ENCODE measurements at places on chromosomes 7 and 10.

DNA sequence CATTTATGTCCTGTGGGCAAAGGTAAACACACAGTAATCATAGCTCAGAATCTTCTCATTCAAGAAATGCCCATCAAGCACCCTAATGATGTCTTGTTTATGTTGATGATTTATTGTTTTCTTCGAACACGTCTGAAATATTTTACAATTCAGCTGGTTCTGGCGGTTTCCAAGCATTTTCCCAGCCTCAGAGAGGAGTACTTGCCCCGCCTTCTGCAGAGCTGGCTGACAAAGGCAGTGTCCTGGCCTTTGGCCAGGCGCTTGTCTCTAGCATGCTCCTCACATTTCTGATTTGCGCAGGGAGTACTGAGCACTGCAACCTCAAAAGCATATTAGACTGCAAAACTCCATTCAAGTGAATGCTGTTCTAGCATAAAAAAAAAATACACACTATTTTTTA is 314.2 kb upstream of the GNAI1 start:
- DNase-seq, result no peak

DNA sequence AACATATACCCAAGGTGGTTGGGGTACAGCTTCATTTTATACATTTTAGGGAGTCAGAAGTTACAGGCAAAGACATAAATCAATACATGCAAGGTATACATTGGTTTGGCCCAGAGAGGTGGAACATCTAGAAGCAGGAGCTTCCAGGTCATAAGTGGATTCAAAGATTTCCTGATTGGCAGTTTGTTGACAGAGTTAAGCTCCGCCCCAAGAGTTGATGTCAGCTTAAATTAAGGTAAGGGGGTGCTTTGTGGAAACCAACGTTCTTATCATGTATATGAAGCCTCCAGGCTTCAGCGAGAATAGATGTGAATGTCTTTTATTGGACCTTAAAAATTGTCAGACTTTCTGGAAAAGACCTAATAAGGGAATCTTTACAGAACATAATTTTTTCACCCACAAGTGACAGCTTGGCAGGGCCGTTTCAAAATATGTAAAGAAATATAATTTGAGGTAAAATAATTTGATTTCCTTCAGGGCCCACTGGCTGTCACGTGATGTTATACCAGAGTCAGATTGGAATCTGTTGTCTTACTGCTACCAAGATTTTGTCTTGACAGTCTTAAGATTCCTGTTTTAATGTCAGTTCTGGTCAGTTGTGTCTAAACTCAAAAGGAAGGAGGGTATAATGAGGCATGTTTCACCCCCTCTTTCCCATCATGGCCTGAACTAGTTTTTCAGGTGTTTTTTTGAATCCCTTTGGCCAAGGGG is 6.3 kb upstream of the PANK1 start:
- DNase-seq, result no peak

GRCh38 chr7:49791088-49791741 is 17.8 kb downstream of the VWC2 start:
- DNase-seq, result no peak

- DNase-seq, result no peak
Measured at GRCh38 chr7:69622960-69623359, 24.7 kb downstream of the AUTS2 start.

GRCh38 chr10:88095223-88095721 is 231.8 kb downstream of the PTEN start:
- no peak for DNase-seq

- DNase-seq, result no peak
Measured at GRCh38 chr10:45399113-45399512, 25.1 kb downstream of the ALOX5 start.

DNA sequence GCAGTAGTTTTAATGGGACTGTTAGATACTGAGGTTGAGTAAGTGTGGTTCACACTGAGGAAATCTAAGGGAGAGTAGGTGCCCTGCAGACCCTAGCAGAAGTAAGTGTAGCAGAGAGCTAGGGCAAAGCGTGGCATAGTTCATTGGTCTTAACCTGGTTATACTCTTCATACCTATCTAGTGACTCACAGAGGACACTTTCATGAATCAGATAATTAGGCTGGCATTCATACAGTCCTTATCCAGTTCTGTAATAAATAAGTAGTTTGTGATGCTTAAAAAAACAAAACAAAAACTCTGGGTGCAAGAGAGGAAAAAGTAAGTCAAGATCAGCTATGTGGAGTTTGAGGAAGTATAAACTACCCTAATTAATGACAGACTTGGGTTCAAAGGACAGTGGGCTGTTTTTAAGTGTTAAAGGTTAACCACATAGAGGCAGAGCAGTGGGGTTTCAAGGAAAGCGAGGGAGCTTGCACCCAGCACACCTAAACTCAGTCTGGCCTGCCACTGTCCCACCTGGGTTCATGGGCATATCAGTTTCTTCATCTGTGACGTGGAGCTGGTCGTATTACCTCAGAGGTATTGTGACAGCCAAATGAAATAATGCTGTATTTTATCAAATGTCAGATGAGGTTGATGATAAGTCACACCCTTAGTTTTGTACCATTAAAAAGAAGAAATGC is 27.1 kb downstream of the LMTK2 start:
- no peak for DNase-seq

DNA sequence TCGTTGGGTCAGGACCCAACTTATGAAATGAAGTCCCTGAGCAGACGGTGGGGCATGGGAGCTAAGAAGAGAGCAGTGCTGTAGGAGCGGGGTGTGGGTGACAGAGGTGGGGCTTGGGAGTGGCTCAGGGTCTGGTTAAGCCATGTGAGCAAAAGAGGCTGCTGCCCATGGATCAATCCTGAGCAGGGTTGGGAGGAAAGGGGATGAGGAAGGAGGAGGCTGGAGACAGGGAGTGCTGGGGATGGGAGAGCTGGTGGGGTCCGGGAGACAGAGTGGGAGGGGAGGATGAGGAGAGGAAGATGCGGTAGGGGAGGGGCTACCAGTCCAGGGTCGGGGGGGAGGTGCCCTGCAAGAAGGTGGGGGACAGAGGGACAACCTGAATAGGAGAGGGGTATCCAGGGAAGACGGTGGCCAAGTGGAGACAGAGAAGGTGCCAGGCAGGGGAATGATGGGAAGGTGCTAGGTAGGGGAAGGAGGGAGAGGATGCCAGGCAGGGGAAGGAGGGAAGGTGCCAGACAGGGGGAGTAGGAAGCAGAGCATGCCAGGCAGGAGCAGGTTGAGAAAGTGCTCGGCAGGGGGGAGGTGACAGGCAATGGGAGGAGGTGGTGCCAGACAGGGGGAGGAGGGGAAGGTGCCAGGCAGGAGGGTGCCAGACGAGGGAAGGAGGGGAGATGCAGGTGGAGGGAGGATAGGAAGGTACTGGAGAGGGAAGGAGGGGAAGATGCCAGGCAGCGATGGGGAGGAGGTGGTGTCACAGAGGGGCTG is 27.5 kb upstream of the SMARCD3 start:
- no peak for DNase-seq

DNA sequence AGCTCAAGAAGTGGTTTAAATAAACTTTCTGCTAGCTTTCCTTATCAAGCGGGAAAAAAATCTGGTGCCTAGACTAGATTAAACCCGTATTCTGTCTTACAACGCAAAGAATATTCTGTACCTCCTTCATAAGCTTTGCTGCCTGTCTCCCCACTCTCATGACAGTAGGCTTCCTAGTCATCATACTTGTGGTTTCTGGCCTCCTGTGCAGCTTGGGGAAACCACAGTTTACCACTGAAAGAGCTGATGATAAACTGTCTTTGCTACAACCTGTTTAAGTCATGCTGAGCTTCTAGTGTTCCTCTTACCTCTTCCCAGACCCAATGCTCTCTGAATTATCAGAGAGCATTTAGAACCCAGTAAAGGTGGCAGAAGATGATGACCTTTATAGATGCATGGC is 55.0 kb downstream of the PODXL start:
- DNase-seq, result peak; percentile 28

- DNase-seq, result no peak
Measured at GRCh38 chr10:69853064-69853463, 51.4 kb downstream of the COL13A1 start.

- no peak for DNase-seq
Measured at GRCh38 chr10:29646238-29646902, 11.6 kb upstream of the SVIL start.

- DNase-seq, result no peak
Measured at GRCh38 chr10:68302871-68303270, 29.0 kb upstream of the HNRNPH3 start.

GRCh38 chr7:1912593-1913465 is 242.8 kb downstream of the ELFN1 start:
- DNase-seq, result no peak

- no peak for DNase-seq
Measured at GRCh38 chr7:15555381-15555859, 6.4 kb downstream of the AGMO start.

- DNase-seq, result no peak
Measured at GRCh38 chr10:107899502-107900062, 735.1 kb upstream of the SORCS1 start.

GRCh38 chr7:108118959-108119358 is 11.2 kb downstream of the LAMB4 start:
- DNase-seq, result no peak

- no peak for DNase-seq
Measured at GRCh38 chr10:129895811-129896135, 68.3 kb downstream of the EBF3 start.

DNA sequence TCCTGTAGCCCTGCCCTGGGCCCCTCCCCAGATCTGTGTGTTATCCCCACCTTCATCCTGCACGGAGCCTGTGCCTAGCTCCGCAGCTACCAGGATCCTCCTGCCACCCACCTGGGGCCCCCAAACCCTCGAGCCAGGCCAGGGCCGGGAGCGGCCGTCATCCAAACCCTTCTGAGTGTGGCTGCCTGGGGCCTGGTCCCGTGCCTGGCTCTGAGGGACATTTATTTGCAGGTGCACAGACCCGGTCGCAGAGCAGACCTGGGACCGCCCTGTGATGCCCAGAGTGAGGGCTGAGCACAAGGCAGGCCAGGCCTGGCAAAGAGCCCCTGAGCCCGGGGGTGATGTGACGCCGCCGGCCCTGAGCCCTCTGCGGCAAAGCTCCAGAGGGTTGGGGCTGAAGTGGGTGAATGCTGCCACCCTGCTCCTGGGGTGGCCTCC is 27.4 kb upstream of the INPP5A start:
- DNase-seq, result no peak

- DNase-seq, result no peak
Measured at GRCh38 chr10:19874791-19875190, 58.6 kb downstream of the PLXDC2 start.

GRCh38 chr7:116229366-116229765 is 19.0 kb downstream of the TES start:
- DNase-seq, result no peak

DNA sequence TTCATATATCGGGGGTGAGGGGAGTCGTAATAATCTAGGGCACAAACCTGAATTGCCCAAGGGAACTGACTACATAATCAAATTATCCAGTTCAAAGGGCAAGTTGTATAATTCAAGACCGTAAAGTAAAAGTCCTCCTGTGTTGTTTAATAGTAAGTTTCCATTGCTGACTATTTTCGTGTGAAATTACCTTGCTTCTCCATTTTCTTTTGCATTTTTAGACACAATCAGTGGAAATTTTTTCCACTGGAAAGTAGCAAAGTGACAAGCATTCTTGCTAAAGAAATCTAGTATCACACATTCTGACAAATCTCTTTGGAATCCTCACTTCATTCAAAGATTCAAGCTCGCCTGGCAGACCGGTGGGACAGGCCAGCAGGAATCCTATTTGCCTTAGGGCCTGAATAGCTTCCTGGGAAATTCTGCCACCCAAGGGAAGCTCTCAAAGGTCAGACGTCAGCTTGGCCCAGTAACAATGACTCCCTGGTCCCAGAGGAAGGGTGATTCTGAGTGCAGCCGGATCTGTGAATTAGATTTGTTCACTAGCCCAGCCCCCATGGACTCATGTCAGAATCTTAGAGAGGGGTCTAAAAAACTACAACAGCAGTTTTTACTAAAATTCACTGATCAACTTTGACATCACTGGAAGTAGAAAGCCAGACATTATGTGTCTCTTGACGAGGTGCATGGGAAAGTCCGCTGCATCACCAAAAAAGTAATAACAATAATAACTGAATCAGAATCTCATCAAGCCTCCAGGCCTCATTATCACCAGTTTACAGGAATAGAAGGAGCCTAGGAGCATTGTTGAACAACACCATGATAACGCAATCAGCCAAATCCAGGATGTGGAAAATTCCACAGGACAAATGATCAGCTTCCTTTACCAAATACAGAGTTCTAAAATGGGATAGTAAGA is 161.0 kb downstream of the SKIDA1 start:
- no peak for DNase-seq

DNA sequence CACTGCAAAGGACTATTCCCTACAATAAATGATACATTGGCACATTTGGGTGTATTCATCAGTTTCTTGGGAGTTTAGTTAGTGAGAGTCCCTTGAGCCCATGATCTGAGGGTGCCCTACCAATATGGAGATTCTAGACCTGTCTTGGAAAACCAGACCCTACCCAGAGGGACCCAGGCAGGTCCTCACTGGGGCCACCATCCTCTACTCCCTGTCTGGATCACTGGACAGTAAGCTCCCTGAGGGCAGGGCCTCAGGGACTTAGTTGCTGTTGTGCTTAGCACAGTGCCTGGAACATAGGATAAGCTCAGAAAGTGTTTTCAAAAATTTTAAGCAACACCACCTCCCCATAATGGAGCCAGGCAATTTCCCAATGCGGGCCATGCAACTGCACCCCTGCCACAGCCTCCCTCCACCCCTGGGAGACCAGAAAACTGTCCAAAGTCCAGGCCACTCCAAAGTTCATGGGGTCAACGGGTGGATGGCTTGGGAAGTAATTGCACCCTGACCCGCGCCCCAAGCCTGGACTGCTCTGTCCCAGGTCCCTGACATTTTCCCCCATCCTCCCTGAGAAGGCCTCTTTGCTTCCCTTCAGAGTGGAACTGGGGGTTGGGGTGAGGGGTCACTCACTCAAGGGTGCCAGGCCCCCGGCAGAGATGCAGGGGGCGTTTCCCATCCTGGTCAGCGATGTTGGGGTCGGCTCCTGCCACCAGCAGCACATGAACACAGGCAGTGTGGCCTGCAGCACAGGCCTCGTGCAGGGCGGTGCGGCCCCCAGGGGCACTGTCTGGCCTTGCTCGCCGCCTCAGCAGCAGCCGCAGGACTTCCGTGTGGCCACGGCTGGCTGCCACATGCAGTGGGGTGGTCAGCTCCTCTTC is 1.0 kb downstream of the ASB10 start:
- DNase-seq, result no peak

DNA sequence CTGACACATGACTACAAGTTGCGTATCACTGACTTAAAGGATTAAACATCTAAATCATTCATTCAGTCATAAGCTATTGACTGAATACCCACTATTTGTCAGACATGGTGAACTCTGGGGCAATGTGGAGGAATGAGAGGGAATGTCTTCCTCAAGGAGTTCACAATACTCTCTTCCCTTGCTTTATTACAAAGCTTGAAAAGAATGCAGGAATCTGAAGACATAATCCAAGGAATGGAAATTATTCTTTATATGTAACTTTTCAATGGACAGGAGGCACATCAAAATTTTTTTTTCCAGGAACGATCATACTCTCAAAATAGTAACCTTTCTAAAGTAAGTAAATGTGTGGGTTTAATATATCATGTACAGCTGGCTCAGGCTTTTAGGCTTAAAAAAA is 111.9 kb downstream of the ATXN7L1 start:
- no peak for DNase-seq

DNA sequence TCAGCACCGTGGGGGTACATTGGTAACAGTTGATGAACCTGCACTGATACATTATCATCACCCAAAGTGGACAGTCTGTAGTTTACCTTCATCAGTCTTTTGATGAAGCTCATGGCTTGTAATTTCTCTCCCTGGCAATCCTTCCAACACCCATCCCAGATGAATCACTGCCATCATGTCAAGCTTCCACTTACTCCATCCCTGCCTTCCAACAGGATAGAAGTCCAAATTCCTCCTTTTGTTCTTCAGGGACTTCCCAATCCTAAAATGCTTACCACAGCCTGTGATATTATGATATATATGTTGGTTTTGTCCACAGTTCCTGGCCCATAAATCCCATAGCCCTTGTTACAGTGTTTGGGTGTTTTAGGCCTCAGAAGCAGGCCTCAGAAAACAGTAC is 16.1 kb downstream of the SNX10 start:
- DNase-seq, result no peak
